ENCODE measurements at places on chromosomes 3 and 15.

DNA sequence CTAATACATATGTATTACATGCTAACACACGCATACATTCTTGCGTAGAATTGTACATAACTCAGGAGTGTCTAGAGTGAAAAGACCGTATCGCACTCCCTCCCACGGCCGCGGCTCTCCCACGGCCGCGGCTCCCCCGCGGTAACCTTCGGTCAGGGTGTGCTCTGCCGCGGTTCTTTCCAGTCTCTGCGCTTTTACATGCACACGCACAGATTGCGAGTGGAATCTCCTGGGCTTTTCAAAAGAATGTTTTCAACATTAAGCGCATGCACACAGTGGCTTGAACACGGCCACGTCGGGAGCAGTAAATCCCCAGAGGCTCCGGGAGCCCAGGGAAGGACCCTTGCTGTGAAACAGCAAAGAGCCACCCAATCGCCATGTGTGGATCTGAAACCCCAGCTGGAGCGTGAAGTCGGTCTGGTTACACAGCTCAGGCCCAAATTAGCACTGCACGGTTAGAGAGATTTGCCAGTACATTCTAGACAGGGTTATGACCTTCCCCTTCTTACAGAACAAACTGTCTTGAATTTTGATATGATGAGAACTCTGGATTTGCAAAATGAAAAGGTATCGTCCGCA is 805 bp upstream of the RGMA start:
- DNase-seq = no peak

DNA sequence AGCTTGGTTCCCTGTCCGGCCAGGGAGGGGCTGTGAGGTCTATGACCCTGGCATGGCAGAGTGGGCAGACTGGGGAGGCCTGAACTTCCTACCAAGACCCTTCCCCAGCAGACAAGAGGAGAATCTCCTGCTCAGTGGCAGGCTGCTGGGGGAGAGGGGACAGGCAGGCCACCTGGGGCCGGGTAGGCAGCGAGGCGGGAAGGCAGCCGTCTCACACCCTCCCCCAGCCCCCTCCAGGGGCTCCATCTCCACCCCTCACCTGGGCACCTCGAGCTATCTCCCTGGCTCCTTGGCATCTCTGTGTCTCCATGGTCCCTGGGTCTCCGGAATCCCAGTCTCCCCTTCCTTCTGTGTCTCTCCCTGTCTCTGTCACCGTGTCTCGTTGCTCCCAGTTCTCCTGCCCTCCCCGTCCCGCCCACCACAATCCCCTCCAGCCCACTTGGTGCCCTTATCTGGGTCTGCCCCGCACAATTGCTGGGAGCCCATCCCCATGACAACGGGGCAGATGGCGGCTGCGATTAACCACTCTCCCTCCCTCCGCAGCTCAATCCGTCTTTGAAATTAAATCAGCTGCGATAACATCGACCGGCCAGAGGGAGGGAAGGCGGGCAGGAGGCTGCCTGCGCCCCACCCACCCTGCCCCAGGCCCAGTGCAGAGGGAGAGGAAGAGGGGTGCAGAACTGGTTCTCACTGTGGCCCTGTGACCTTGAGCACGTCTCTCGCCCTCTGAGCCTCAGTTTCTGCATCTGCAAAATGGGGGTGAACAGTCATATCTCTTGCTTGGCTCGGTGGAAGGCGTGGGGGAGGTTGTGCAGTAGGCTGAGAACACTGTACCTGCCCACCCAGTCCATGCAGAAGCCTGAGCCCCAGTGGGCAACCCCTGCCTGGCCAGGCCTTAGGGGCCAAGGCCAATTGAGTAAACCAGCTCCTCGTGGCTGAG is 9.6 kb downstream of the DNAJB8 start:
- no peak for DNase-seq

DNA sequence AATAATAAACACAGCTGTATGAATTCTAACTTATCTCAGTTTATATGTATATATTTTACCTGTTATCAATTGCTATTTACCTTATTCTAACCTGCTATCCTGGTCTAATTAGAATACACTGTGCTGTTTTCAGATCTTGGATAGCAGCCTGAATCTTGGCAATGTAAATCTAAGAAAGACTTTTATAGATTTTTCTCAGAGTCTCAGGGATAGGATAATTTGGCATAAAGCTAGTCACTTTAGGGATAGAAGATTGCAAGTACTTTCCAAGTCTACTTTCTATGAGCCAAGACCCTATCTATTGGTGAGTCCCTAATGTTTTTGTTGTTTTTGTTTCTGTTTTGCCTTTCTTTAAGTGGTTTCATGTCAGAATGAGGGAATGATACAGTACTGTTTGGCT is 695.7 kb downstream of the NAALADL2 start:
- DNase-seq = no peak

DNA sequence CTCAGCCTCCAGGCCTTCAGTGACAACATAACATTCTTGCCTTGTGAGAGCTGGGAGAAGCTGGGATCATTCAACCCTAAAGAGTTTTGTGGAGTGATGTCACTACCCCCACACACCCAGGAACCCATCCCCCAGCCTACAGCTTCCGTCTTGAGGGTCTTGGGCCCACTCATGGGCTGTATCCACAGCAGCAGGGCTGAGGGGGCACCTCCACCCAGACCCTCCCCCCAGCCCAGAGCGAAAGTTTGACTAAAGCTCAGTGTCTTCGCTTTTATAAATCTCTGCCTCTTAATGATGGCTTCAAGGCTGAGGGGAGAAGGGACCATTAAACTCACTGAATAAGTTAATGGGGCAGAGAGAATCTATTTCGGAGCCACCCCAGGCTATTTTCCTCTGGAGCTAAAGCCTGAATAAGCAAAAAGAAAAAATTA is 23.8 kb downstream of the NTRK3 start:
- no peak for DNase-seq

DNA sequence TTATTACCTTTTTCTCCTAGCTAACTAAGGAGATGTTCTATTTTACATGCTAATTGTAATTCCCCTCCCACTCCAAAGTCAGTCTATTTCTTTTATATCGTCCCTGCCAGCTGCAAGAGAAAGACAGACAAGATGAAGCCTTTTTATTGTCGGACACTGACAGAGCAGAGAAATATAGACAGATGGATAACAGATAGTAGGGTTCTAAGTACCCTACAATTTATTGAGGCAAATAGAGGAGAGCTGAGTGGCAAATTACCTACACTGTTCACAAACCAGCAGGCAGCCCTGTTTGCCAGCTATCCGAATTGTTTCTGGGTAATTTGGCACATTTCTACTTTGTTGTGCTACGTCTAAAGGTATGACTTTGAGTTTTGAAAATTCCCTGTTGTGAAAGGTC is 392.3 kb upstream of the ZNF717 start:
- no peak for DNase-seq

DNA sequence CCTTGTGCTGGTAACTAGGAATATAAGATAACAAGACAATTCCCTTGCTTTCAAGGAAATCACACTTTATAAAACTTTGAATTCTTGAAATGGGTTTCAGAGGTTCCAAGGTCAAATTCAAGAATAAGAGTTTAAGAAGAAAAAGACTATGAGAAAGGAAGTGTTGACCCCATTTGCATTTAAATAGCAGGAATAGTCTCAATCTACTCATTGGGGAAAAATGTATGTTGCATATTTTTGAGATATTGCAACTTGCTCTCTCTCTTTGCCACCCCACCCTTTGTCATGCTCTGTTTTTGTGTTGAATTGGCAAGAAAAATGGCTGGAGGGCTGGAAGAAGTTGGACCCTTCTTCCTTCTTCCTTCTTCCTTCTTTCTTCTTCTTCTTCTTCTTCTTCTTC is 699.2 kb downstream of the TUSC7 start:
- DNase-seq = no peak

GRCh38 chr3:38163841-38164642 is 1.3 kb upstream of the OXSR1 start:
- DNase-seq = no peak

GRCh38 chr3:143951351-143951971 is 20.2 kb upstream of the DIPK2A start:
- no peak for DNase-seq

DNA sequence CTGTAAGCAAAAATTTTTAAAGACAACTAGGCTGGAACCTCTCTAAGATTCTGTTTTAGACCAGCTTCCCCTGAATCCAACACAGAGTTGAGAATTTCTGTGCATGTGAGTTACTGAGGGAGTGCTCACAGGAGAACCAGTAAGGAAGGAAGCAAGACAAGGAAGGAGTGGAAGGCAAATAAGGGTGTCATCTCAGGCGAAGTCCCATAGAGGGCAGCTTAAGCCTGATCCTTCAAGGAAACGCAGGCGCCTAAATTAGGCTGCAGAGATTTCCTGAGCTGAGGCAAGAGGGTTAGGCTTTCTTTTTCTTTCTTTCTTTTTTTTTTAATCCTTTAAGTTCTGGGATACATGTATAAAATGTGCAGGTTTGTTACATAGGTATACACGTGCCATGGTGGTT is 36.2 kb upstream of the COL6A6 start:
- no peak for DNase-seq

GRCh38 chr15:87973501-87974215 is 282.9 kb downstream of the NTRK3 start:
- DNase-seq = no peak

DNA sequence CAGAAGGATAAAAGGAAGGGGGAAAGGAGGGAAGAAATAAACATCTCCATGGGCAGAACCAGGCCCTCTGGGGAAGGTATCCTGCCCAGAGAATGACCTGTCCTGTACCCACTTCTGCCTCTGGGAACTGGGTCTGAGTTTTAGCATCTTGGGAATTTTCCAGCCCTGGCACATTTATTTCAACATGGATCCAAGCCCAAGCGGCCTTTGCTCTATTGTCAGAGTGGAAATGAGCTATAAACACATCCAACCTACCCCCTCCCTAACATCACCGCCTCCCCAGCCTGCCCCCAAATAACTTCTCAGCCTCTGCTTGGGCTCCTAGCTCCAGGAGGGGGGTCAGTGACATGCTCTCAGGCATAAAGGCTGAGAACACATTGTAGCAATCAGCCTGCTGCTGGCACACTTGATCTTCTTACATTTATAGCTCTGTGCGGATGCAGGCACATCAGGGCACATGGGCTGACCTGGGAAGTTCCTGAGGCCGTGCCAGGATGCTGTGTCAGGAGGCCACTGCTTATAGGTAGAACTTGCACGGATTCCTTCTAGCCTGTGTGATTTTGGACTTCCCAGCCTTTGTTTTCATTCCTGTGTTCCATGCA is 4.6 kb upstream of the OXTR start:
- no peak for DNase-seq

DNA sequence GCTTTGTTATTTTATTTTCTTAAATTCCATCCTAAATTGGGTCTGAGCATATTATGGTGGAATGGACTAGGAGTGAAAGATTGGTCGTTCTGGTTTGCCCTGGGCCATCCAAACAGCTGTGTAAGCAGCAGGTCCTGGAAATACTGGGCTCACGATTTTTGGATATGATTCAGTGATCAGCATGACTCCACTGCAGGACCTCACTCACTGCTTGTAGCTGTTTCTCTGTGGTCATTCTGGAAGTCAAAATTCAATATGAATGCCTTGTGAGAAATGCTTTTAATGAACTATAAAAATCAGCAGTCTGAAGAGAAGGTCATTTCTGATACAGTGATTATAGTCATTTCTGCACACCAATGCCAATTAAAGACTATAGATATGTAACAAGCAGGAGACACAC is 185.0 kb downstream of the RBMS3 start:
- no peak for DNase-seq

DNA sequence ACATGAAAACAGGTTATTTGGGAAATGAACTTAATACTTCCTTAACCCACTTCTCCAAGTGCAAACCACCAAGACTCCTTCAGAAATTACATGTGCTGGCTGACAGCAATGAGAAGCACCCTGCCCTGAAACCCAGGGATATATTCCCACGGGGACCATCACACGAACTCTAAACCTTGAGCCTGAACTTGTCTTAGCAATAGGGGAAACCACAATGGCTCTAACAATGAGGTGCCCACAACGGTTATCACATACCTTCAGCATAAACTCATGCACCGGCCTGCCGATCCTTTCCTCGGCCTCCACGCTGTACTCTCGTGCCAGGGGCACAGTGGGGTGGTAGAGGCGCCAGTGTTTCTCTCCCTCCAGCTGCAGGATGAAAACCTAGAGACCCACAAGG is 13.4 kb downstream of the RIOX2 start:
- no peak for DNase-seq

- DNase-seq = no peak
Measured at GRCh38 chr3:173641696-173642095, 244.2 kb downstream of the NLGN1 start.

GRCh38 chr15:39083213-39083612 is 497.7 kb upstream of the THBS1 start:
- DNase-seq = no peak

DNA sequence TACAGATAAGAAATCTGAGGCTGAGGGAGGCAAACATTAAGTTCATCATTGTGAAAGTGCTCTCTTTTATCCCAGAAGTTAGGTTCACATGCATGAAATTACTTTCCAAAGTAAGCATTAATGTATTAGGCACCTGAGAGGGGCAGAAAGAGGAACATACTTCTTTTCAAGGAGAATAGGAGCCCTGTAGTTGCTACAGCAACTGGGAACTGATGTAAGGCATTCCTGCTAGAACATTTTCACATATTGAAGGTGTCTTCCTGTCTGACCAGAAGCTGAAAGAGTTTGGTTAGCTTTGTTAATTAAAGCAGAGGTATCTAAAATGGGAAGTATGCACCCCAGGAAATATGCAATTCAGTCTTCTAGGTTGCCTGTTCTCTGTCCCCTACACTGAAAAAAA is 65.5 kb upstream of the ZBTB20 start:
- no peak for DNase-seq

DNA sequence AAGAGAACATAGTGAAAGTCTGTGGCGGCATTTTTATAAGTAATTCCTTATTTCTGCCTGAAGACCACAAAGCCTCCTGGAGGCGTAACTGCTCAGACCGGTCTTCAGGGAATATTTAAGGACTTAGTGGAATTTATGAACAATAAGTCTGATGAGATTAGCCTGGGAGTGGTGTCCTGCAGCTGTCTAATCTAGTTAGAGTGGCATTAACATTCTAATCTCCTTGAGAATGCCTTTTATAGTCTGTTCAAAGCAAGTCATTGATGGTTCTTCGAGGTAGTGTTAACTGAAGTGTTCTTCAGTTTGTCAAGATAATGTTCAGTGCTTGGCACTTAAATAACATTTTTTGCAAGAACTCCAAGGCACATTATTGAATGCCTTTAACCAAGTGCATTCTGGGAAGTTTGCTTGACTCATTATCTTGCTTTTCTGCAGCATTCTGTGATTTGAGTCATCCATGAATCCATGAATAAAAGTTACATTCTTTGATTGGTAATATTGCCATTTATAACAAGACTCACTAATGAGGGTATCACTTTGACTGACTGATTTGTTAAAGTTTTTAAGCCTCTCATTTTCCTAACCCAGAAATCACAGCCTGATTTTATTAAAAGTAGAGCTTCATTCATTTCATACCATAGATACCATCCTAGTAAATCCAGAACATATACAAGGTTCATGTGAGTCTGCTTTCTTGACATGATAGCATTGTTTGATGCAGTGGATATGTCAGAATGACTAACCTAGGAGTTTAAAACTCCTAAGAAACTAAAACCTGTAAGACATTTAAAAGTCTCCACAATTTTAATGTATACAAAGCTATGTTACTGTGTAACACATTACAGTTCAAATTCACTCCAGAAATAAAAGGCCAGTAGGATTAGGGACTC is 12.5 kb downstream of the RBM5 start:
- DNase-seq = no peak

GRCh38 chr3:185728630-185729336 is 96.1 kb downstream of the IGF2BP2 start:
- no peak for DNase-seq

- no peak for DNase-seq
Measured at GRCh38 chr3:175199961-175200360, 340.8 kb downstream of the NAALADL2 start.

- no peak for DNase-seq
Measured at GRCh38 chr15:49673861-49674260, 53.0 kb downstream of the DTWD1 start.

Measured in effector memory CD8-positive, alpha-beta T cell (primary cell).